ENCODE measurements at places on chromosomes 5 and 9.

DNA sequence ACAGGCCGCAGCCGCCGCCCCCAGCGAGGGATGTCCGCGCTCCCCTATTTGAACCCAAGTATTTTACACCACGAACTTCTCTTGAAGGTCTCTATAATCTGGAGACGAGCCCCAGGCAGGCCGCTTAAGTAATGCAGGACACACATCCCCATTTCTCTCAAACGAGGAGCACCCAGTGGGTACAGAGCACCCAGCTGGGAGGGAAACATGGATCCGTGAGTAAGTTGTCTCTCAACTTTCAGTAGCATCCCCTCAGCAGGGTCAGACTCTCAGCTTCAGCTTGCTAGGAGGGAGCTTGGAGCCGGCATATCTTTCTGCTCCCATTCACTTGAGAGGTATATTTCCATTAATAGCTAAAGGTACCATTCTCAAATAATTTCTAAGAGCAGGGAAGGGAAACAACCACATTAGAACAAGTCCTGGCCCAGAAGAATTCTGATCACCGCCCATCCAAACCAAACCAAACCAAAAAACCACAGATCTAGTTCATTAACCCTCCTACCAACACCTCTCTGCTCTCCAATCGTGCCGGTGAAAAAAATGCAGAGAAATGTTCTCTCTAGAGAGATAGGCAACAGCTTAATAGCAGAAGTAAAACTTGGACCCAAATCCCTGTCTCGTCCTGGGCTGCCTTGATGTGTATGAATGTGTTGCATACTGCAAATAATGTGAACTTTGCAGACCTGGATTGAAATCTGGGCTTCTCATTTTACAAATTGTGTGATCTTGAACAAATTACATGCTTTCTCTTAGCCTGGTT, 910 bp downstream of the TDRD7 start:
- DNase-seq = no peak

- DNase-seq = no peak
These were observed 12.4 kb upstream of the CDH18 start for GRCh38 chr5:20000416-20000815.

DNA sequence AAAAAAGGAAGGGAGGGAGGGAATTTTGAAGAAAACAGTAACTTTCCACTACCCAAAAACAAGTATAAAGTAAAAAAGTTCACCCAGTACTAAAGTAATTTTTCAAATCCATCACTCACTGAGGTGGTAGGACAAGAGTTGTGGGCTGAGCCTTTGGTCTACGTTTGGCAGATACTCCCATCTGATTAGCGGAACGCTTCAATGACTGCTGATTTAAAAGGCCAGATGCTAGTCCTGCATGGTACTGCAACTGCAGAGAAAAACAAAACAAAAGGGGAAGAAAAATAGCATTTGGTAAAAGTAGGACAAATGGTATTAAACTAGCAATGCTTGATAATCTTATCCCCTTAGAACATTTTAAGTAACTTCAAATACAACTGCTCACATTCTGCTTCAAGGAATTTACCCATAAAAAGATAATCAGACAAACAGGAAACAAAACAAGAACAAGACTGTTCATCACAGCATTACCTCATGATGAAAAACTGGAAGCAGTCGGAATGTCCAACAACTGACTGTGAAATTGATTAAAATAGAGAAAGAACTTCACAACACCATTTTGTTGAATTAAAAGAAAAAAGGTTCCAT, 65.4 kb downstream of the MED27 start:
- DNase-seq = no peak

DNA sequence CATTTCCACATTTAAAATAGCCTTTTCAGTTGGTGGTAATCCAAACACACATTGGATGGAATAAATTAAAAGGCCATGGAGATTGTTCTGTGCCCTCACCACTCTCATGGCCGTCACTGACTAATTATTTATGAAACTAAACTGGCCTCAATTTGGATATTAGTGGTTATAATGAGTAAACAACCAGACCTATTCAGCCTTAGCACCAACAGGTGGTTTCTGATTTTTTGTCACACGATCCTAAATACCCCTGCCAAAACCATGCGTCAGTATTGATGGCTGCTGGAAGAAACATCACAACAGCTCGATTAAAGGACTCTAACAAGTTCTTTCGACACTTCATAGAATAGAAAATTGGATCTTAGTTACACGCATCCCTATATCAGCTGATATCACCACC, 276.0 kb upstream of the DAP start:
- DNase-seq = no peak

GRCh38 chr9:19936598-19936997, 147.8 kb upstream of the SLC24A2 start:
- DNase-seq = no peak

GRCh38 chr5:153756540-153756939, 266.1 kb downstream of the GRIA1 start:
- no peak for DNase-seq

GRCh38 chr5:73513996-73514395, 15.8 kb downstream of the BTF3 start:
- DNase-seq = no peak

GRCh38 chr9:117218951-117219350, 195.9 kb downstream of the ASTN2 start:
- no peak for DNase-seq
